Esophagus squamous epithelium (tissue), 5 donors: ENCODE measurements at places on chromosomes 12 and 14.

DNA sequence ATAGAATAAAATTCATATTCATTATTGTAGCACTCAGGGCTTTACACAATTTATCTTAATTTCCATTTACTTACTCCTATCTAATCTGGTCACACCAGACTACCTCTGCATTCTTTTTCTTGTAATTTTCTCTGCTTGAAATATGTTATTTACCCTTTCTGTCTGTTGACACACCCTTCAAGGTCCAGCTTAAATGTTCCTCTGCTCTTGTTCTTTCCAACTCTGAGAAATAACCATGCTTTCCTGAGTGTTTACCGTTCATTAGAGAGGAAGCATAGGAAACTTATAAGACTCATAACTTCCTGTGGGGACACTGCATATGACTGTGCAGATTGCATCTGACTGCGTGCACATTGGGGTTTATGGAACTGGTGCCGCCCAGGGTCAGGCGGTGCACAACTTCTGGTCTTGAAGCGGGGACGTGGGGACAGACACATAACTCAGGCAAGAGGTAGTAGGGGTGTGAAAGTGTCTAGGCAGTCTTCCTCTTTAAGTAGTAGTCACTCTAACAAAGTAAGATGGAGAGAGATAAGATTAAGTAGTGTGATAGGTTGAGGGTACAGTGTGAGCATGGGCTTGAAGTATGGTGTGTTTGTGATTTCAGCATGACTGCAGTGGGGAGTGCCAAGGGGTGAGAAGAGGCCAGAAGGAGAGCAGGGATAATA is 42.6 kb upstream of the FOXJ2 start:
- peak; percentile 16 for DNase-seq

DNA sequence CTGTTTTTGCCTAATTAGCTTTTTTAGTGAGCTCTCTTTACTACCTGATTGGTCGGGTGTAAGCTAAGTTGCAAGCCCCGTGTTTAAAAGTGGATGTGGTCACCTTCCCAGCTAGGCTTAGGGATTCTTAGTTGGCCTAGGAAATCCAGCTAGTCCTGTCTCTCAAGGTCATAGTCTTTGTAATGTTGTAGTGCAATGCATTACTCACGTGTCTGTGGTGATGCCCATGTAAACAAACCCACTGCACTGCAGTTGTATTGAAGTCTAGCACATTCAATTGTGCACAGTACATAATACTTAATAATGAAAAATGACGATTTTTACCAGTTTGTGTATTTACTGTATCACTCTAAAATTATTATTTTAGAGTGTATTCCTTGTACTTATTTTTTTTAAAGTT is 335.5 kb downstream of the NUAK1 start:
- DNase-seq: no peak

DNA sequence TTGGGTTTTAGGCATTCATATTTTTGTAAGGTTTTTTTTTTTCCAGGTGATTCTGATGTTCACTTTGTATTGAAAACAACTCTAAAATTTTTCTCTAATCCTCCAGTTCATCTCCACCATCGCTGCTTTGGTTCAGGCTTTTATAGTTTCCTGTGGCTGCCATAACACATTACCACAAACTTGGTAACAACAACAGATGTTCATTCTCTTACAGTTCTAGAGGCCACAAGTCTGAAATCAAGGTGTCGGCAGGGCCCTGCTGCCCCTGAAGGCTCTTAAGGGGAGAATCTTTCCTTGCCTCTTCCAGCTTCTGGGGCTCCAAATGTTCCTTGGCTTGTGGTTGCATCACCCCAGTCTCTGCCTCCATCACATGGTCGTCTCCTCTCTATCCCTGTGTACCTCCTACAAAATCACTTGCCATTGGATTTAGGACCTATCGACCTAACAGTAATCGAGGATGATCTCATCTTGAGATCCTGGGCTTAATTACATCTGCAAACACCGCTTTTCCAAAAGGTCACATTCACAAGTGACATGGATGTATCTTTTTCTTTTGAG is 55.2 kb downstream of the PELI2 start:
- no peak for DNase-seq

DNA sequence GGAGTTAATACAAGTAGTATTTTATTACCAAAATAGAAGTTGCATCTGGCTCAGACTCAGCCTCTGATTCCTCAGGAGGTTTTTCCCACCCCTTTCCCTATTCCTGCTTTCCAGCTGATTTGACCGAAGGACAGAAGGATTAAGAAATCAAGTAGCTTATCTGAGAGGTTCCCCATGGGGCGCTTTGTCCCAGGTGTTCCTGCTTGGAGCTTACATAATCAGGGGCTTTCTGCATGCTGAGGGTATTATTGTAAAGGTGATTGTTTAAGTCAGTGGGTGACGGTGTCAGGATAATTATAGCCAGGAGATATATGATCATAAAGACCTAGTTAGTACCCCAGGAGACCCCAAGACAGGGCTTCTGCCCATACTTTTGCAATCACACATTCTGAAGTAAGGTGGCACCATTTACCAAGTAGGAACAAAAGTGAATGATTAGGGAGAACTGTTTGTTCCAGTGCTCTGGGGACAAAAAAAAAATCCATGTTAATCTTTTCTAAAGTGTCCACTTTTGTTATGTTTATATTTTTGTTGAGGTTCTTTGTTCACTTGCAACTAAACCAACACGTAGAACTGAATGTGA is 921.3 kb downstream of the NRXN3 start:
- no peak for DNase-seq

- no peak for DNase-seq
Measured at GRCh38 chr12:45077251-45077650, 26.4 kb upstream of the DBX2 start.

DNA sequence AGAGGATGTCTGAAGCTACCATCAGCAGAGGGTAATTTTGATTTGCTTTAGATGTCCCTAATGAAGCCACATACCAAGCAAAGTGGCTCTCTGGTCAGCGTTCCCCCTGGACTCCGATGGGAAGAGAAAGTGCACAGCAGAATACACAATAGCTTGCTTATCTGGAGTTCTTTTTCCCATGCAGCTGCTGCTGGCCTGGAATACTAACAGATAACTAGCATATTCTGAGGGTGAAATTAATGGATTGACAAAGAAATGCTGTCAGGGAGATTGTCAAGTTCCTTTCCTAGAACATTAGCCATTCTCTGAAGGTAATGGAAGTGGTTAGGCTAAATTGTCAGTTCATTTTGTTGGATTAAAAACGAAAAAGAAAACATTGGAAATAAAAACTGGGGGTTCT is 391.3 kb downstream of the FLRT2 start:
- DNase-seq: no peak

DNA sequence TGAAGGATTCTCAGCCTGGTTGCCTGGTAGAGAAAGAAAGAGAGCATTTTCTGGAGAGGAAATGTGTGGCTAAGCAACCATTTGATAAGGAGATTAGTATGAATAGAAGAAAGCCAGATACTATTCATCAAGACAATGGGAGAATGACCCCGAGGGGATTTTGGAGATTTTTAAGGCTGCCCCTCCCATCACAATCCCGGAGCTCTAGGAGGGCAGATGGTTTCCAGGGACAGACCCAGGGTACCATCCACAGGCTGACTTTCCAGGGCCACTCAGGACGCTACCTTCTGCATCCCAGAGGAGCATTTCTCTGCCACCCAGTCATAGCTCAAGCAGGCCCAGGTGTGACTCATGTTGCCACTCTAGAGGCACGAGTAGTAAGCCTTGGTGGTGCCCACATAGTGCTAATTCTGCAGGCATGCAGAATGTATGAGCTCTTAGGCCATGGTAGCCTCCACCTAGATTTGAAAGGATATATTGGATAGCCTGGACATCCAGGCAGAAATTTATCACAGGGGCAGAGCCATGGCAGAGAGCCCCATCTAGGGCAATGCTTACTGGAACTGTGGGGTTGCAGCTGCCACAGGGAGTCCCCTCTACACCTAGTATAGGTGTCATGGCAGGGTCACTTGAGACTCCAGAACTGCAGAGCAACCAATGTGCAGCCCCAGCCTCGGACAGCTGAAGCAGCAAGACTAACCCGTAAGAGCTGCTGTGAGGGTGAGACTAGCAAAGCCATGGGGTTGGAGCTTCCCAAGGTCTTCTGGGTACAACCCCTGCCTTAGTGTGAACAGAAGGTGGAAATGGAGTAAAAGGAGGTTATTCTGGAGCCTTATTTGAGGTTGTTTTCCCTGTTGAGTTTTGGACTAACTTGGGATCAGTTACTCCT is 366.0 kb downstream of the ZFP36L1 start:
- no peak for DNase-seq

DNA sequence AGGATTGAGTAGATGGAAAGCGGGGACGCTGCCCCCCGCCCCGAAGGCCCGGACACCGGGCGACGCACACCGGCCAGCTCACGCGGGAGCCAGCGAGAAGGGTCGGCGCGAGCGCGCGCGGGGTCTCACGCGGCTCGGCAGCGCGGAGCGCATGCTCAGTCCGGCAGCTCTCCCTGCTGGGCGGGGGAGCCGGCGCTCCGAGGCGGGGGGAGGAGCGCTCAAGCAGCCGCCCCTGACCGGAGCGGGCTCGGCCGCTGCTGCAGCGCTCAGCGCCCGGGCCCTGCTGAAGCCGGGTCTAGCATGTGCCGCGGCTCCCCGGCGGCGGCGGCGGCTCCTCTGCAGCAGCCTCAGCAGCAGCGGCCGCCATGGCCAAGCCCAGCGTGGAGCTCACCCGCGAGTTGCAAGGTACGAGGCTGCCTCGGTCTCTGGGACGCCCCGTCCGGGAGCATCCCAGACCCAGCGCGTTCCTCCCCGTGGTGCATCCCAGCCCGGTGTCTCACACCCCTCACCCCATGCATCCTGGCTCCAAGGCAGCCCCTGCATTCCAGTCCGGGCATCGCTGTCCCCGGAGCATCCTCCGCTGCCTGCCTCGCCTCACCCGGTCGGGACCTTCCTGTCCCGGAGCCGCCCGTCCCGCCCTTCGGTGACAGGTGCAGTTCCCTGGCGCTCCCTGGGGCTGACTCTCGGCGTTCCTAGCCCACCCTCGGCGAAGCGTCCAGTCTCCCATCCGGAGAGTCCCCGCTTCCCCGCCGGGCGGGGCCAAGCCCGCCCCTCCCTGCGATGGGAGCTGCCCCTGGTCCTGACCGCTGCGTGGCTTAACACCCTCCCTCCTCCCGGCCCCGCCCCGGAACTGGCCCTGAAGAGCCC is at the start of gene CARMIL3:
TSS of gene CARMIL3 (plus strand) at position 221 of the 867 bp plus-strand sequence. CDS start at position 366, 145 bp downstream.
- DNase-seq: no peak

DNA sequence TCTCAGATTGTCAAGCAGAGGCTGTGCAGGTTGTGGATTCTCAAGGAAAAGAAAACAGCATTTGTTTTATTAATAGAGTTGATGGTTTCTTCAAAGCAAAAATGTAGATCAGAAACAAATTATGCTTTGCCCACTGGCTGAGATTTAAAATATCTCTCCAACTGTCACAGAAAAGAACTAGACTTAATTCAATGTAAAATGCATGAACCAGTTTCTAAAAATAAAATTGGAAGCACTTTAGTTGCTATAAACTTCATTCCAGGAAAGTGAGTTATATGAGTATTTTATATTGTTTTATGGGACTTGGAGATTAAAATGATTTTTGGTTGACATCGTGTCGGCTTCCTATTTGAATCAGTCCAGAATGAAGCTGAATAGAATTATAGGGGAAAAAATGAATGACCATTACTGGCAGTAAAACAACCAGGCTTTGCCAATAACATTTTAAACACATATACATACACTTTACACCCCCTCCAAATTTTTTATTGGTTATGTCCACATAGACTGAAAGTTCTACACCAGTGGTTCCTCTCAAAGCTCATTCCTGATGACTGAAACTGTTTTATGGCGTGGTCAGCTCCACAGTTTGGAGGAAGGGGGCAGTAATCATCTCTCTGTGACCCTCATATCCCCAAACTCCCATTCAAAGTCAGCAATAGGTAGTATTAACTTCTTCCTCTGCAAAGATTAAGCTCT is 55.5 kb upstream of the DAAM1 start:
- DNase-seq: no peak

DNA sequence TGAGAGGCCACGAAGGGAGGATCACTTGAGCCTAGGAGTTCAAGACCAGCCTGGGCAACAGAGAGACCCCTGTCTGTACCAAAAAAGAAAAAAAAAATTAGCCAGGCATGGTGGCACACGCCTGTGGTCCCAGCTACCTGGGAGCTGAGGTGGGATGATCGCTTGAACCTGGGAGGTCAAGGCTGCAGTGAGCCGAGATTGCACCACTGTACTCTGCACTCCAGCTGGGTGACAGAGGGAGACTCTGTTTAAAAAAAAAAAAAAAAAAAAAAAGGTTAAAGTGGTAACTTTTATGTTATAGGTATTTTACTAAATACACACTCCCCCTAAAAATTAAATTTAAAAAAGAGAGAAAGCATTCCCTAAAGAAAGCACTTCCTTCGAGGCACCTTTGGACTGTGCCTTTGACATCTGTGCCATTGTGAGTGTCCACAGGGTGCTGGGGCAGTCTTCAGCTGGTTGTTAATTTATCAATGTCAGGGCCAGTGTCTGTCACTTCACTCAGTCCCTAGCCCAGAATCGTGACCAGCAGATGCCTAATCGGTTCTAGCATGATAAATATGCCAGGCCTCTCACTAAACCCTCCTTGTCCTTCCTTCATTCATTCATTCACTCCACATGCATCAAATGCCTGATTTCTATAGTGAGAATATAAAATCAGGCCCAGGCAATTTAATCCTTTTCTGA is 63.1 kb downstream of the B4GALNT3 start:
- no peak for DNase-seq
